Mesenchymal stem cell (in vitro differentiated cells and primary cell): ENCODE measurements at places on chromosomes 4 and X.

- peak; percentile 66 for DNase-seq
Observed at GRCh38 chr4:139749338-139749737, 83.7 kb downstream of the MGST2 start.

DNA sequence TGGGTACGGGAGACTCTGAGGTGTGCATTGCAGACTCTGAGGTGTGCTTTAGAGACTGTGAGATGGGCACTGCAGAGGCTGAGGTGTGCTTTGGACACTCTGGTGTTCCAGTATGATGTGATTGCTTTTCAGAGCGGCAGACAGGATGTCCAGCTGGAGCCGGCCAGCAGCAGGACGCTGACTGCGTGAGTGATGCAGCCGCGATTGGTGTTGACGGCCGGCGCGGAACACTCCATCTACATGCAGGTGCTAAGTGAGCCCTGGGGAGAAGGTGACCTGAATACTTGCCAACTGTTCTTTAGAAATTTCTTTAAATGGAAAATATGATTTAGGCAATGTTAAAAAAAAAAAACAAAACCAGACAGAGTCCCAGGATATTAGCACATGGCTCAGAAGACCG, 103.1 kb upstream of the PPP2R3B start:
- no peak for DNase-seq

GRCh38 chr4:5157791-5158770, 106.8 kb downstream of the STK32B start:
- DNase-seq: peak; percentile 23

- peak; percentile 42 for DNase-seq
Observed at GRCh38 chr4:108171339-108172230, 2.9 kb upstream of the LEF1 start.

DNA sequence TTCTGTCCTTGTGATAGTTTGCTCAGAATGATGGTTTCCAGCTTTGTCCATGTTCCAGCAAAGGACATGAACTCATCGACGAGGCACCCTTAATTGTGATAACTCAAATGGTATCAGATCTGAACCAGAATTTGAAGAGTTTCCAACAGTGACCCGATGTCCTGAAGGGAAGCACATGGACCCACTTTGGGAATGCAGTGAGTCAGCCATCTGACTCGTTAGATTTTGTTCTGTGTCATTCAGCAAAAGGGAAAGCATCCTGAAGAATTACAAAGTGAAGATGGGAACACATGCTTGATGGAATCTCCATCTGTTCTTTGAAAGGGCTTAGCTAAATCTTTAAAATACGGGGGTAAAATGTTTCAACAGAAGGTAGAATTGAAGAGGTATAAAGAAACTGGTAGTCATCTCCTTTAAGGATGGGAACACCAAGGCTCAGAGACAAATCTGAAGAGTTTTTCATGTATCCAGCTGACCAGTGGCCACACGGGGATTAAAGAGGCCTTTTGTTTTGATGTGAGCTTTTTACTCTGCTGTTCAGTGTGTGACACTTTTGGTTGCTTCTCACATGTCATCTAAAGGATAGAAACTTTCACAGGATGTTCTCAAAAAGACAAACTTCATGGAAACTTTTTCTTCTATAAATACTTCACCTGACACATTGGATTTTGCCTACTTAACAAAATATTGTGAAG, 393.8 kb downstream of the INPP4B start:
- DNase-seq: no peak

GRCh38 chr4:124025428-124025827, 628.8 kb downstream of the SPRY1 start:
- no peak for DNase-seq

DNA sequence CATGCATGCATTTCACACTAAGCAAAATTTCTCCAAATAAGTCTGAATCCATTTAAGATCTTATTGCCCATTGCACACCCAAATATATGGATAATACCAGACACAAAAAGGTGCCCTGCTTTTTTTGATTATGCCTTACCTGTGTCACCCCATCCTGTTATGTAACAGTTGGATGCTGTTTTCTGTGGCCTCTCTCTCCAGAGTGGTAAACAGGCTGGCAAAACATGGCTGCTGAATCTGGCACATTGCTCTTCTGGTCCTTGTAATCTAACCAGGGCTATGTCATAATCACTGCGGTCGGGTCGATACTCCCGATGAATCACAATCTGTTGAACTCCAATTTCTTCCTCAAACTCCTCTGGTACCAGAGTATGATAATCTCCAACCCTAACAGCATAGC, 70.1 kb downstream of the PRSS12 start:
- DNase-seq: no peak

- no peak for DNase-seq
Observed at GRCh38 chrX:69995362-69996112, 54.2 kb downstream of the AWAT2 start.
